Fibroblast of lung (primary cell): ENCODE measurements at places on chromosomes 6 and 20.

GRCh38 chr6:152669895-152670294 is 27.8 kb upstream of the MYCT1 start:
- peak; percentile 55 for DNase-seq

- peak; percentile 95 for DNase-seq
These were observed 2.4 kb downstream of the DYNLT1 start for GRCh38 chr6:158642097-158642601.

- no peak for DNase-seq
These were observed 150.3 kb downstream of the NKAIN2 start for GRCh38 chr6:123953920-123954319.

- no peak for DNase-seq
These were observed 20.4 kb downstream of the VTA1 start for GRCh38 chr6:142167486-142167885.

GRCh38 chr6:169046021-169046420 is 207.6 kb downstream of the THBS2 start:
- no peak for DNase-seq

DNA sequence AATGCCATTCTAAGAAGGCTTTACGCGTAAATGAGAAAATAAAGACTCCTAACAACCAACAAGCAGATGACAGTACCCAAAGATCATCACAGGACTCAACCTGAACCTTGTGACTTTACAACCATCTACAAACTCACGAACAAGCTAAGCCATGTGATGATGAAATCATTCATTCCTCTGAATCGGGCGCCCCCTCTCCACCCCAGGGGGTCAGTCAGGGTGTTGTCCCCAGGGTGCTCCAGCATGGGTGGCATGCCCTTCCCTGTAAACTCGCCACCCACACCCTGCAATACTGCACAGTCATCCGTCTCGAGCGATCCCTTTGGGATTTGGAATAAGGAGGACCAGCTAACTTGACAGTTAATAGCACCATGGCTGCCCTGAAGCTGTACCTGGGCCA is 12.6 kb downstream of the SERPINB6 start:
- no peak for DNase-seq

- no peak for DNase-seq
These were observed 21.0 kb upstream of the AVP start for GRCh38 chr20:3105256-3106137.

DNA sequence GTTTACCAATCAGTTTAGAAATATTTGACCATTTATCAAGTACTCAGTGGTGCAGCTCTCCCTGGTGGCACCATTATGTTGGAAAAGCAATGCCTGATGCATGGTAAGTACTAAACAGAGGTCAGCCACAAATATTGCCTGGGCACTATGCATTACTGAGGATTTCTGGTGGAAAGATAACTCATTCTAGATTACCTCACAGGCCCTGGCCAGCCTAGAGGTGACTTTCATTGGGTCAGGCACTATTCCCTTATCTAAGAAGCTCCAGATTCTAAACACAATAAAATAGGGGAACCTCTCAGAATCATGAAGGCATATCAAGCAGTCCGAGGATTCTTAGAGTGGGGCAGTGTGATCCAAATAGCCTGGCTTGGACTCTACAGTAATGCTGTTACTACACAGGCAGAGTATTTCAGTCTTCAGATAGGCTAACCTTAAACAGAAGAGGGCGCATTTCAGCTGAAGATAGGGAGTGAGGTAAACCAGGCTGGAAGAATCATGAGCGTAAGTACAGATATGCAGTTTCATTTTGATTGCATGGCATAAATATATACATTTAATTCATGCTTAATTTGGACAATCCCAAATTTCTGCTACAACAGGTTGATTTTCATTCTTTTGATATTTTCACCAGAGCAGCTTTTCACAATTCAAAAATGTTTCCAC is 12.1 kb downstream of the LGSN start:
- peak; percentile 64 for DNase-seq

DNA sequence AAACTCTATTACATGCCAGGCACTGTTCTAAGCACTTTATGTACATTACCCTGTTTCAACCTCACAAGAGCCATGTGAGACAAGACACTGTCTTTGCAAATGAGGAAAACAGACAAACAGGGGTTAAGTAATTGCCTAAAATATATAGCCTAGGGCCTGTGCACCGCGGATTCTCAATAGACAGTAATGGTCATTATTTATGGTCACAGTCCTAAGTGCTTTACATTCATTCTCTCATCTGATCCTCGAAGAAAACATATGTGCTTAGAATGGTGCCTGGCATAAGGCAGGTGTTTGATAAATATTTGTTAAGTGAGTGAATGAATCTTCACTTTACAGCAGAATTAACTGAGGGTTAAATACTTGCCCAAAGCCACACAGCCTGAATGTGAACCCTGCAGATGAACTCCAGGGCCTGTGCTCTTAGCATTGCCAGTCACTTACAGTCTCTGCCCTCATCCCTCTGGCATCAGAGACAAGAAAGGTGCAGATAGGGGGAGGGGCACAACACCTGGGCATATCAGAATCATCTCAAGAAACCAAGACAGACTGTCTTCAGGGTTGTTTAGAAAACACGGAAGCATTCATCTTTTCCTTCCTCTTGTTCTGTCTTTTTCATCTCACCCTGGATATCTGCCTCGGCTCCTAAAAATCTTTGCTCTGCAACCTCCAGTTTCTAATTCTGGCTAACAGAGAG is 92.8 kb upstream of the SASH1 start:
- DNase-seq, result no peak

GRCh38 chr6:25669413-25669812 is 17.4 kb downstream of the SCGN start:
- DNase-seq, result no peak

- no peak for DNase-seq
These were observed 211.0 kb upstream of the RIMS1 start for GRCh38 chr6:71675386-71675785.

- peak; percentile 4 for DNase-seq
These were observed 363.2 kb upstream of the FLRT3 start for GRCh38 chr20:14700639-14700960.

GRCh38 chr6:92043777-92044176 is 1375.6 kb downstream of the EPHA7 start:
- no peak for DNase-seq

DNA sequence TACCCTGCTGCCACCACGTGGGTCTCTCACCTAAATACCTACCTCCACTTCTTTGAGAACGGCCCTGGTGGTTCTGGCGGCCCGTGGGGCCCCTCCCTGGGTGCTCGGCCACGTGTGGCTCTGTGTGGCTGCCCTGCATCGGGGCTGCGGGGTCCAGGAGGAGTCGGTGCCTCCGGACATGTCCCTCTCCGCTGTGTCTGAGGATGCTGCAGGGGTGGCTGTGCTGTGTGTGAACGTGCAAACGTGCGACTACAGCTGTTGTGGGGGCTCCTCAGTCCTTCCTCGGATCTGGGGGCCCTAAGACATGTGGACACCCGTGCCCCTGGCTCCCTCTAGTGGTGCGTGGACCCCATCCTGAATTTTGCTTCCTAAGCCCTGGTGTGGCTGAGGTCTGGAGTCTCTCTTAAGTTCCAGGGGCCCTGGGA is 691.8 kb downstream of the QKI start:
- no peak for DNase-seq

DNA sequence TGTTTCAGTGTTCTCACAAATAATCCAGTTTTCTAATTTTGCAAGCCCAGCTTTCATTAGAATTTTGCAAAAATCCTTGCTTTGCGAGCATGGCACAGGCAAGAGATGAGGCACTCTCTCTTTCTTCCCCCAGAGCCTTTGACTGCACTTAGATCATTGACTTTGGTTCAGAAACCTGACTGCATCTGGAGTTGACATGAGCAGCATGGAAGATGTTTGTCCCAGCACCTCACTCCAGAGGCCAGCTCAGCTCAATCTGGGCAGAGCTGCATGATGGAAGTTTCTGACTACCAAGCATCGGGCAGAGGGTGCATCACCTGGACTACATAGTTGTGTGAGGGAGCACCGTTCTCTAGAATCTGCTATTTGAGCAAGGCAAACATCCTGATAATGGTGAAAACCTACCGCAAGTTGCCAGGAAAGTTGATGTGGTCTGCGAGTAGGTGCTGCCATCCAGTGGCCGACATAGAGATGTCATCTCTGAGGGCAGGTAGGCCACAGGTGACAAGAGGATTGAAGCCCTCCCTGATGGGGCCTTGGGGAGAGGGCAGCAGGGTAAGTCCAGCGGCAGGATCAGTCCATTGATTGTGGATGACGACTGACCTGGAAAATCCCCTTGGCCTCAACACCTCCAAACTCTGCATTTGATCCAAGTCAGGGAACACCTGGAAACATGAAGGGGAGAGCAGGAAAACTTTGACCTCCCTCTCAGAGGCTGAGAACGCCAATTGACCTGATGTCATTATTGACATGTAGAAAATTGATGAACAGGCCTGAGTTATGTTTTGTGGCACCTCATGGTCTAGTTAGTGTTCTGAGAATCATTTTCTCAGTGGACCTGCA is 3.8 kb upstream of the LPA start:
- DNase-seq, result no peak

DNA sequence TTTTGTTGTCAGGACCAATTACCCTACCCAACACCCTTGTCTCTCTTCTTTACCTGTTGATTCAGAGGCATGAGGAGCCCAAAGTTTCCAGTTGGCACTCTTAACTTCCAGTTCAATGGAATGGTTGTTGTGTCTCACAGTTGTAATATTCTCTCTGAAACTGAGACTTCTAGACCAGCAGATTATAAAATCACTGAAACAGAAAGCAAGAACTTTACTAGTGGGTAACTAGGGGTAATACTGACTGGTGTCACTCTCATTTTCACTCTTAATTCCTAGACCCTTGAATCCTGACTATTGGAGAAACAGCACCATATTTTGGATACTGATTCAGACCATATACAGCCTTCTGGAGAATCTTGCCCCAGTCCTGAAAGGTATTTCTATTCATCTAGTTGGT is 140.2 kb upstream of the MMS22L start:
- no peak for DNase-seq

DNA sequence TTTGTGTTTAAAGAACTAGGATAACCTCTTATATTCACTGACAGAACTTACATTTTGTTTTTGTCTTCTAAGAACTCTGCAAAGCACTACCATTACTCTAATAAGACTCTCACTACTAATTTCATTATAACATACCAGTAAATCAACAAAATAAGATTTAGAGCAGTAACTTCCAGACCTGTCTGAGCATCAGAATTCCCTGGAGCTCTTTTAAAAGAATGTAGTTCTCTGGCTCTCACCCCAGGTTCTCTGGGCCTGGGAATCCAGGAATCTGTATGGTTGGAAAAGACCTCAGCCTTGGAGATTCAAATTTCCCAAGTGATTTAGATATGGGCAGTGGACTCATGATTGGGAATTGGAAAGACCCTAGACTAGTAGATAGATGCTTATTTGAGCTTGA is 89.4 kb downstream of the JAG1 start:
- DNase-seq, result no peak

DNA sequence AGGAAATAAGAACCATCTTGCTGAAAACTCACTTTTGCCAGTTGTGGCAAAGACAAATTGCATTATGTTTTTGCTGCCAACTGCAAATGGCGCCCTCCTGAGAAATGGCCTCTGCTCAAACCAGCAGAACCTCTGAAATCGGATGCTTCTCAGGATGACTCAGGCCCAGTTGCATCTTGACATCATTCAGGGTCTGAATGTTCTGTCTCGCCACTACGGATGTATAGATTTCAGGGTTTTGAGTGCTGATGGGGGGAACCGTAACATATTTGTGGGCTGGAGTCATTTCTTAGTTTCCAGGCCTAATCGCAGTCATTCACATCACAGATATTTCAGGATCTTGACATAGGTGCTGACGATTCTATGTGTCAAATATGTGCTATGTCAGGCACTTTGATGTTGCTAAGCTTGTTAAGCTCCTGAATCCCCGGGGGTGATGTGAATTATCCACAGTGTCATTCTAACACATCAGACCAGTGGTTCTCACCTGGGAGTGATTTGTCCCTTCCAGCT is 207.1 kb downstream of the NFATC2 start:
- DNase-seq, result peak; percentile 100

- DNase-seq, result no peak
These were observed 172.8 kb upstream of the PMEPA1 start for GRCh38 chr20:57882451-57883161.

- DNase-seq, result no peak
These were observed 189.0 kb upstream of the ASCC3 start for GRCh38 chr6:101070044-101070608.

DNA sequence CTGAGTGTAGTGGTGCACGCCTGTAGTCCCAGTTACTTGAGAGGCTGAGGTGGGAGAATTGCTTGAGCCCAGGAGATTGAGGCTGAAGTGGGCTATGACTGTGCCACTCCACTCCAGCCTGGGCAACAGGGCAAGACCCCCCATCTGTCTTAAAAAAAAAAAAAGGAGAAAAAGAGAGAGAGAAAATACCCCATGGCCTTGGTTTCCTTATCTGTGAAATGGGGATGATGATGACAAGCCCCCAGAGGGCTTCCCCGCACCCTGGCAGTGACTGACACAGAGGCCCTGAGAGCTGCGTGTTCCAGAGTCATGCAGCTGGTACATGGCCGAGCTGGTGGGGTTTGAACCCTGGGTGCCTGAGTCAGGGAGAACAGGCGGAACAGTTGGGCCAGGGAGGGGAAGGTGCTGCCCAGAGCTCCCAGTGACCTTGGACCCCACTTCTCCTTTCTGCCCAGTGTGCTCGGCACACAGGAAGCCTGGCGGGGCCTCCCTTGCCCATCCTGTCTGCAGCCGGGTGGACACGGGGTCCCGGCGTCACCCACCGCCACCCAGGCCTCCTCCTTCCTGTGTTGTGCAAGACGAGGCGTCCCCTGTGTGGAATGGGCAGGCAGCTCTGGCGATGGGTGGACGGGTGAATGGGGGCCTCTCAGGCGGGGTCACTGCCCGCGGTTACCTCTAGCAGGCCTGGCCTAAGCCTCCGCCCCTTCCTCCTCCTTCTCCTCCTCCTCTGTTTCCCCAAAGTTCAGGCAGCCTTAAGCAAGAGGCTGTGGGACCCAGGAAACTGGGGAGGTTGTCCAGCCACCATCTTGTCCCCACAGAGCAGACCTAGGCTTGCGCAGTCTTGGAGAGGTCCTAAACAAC is 84.2 kb downstream of the CEBPB start:
- no peak for DNase-seq

GRCh38 chr6:163036160-163036645 is 308.4 kb downstream of the PACRG start:
- no peak for DNase-seq

- no peak for DNase-seq
These were observed 30.4 kb downstream of the TCF21 start for GRCh38 chr6:133919362-133919761.

DNA sequence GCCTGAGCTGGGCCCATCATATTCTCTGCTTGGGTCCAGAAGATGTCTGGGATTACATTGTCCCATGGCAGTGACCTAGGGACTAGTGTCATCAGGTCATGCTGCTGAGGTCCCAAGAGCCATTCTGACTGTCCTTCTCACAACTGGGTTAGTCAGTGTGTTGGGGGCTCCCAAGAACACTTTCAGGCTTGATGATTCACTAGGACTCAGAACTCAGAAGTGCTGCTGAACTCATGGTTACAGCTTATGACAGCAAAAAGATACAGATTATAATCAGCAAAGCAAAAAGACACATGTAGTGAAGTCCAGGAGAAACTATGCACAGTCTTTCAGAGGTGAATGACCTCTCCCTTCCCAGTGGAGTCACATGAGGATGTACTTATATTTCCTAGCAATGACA is 107.8 kb downstream of the SYNE1 start:
- DNase-seq, result no peak
